Activated CD8-positive, alpha-beta memory T cell treated with anti-CD3 and anti-CD28 coated beads for 1 hour (primary cell): ENCODE measurements at places on chromosomes 3 and 15.

GRCh38 chr3:168024537-168024941 is 71.2 kb downstream of the GOLIM4 start:
- no peak for DNase-seq

DNA sequence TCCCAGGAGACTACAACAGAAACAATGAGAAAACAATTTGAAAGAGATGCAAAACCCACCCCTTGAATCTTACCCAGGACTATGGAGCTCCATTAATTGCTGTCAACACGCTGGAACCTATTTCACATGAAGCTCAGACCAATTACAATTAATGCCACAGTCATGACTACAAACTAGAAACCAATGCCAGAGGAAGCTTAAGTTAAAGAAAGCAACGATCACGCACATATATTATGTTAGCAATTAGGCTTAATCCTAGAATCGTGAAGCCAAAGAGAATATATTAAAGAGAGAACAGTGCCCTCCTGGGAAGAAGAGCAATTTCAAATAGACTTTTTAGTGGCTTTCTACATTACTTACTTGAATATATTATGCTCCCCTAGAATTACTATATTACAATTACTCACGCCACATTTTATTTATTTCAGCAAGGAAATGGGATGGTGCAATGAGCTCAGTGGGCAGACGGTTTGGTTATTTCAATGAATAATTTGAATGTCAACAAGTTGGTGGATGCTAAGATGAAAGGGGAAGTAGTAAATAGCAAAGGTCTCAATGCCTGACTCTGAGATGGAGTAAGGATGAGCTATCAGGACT is 125.5 kb downstream of the GREM1 start:
- no peak for DNase-seq

- no peak for DNase-seq
These were observed 43.4 kb downstream of the HLTF start for GRCh38 chr3:149042789-149043386.

DNA sequence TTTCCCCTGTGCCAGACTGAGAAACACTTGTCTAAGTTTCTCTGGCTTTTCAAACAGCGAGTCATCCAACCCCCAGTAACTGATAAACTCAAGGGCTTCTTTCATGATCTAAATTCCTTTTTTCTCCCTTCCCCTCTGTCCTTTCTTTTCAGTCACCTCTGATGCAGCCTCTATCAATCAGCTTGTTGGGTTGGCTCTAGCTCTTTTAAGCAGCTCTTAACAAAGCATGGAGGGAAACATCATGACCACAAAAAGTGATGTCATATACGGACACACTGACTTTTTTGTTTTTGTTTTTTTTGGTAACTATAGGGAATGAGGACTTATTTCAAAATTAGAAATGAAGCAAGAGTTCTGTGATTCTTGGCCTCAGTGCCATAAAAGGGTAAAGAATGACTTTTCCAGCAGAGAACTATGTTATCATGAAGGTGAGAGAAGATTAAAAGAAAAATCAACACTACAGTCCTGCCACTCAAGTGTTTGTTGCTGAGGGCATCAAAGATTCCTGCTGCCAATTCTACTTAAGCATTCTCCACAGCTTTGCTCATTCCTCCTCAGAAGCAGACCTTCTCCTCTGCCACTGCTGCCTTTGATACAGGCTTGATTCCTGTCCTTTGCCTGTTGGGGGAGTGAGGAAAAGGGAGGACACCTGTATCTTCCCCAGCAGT is 457.0 kb upstream of the ONECUT1 start:
- no peak for DNase-seq

DNA sequence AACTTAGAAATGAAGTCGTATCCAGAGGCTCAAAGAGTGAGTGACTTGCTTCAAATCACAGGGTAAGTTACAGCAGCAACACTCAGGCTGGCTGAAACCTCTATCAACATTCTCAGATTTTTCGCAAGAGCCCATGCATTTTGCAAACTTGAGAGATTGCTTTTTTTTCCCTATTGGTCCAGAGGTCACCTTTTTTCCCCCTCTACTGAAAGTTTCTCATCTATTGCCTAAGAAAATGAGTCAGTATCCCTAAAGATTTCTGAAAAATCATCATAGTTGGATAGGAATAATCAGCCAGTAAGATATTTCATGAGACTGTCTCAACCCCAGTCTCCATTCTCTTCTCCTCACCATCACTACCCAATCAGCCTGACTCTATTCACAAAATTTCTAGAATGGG is 410.6 kb downstream of the FOXP1 start:
- DNase-seq = no peak

- no peak for DNase-seq
These were observed 738.7 kb downstream of the MCTP2 start for GRCh38 chr15:94970096-94970495.

- DNase-seq = no peak
These were observed 9.5 kb upstream of the SEMA7A start for GRCh38 chr15:74443100-74443909.

DNA sequence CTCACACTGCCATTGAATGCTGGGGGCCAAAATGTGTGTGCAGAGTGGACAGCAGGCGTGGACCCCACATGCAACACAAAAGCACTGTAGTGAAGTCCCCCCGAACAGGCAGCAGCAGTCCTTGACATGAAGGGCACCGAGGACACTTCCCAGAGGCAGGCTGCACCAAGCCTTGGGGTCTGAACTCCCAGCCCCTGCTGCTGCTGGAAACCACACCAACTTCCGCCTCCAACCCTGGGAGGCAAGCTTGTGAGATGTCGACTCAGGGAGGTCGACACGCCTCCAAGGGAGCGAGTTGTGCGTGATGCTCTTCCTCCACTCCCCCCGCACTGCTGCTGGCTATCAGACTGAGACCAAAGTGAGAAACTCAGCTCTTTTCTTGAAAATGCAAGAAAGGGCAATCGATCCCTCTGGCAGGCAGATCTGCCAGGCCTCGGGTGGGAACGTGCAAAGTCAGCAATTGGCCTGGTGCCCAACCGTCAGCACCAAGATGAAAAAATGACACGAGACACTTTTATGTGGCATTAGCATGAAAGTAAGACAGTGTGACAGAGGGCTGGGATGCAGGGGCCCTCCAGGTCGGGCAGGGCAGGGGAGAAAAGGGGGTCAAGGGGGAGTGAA is 43.6 kb downstream of the WHAMM start:
- no peak for DNase-seq

DNA sequence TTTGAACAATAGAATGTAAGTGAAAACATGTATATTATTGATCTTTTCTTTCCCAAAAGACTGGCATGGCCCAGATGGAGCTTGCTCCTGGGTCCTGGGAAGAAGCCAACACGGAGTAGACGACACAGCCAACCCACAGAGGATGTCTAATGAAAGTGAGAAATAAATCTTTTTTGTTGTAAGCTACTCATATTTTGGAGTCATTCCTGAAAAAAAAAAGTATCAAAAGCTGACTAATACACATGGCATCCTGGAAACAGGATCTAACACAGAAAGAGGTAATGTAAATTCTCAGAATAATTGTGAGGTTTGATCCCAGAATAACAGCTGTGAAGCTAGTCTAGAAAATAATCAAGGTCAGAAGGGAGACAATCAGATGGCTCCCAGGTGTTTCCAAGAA is 12.6 kb upstream of the FRMD5 start:
- no peak for DNase-seq

GRCh38 chr3:190077395-190078045 is 43.2 kb downstream of the P3H2 start:
- DNase-seq = no peak

DNA sequence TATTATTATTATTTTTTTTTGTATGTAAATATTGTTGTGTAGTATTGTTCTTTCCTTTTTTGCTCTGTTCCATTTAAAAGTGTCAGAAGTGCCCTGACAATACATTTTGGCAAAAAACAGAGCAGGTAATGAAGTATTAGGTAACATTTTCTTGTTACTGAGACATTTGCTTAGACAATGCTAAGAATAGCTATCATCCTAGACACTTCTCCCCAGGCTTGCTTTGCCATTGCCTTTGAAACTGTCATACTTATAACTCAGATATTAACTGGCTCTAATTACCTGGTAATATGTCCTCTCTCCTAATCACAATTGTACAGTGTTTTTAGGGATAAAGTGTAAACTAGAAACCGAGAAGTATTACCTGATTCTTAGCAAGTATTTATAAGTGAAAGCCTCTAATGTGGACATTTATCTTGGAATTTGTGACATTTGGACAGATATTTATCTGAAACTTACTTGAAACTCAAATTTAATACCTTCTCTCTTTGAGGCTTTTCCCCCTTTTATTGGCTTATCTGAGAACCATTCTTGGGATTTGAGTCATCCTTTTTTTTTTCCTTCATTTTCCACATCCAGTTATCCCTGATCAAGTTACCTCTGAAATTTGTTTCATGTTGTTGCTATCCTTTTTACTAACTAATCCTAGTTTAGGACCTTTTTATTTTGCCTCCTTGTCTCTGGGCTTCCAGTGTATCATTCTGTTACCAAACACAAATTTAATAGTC is 13.1 kb downstream of the ARIH1 start:
- DNase-seq = no peak

- no peak for DNase-seq
These were observed 25.8 kb downstream of the AQR start for GRCh38 chr15:34943711-34944110.

- no peak for DNase-seq
These were observed 238.2 kb upstream of the HES1 start for GRCh38 chr3:193897731-193898180.

DNA sequence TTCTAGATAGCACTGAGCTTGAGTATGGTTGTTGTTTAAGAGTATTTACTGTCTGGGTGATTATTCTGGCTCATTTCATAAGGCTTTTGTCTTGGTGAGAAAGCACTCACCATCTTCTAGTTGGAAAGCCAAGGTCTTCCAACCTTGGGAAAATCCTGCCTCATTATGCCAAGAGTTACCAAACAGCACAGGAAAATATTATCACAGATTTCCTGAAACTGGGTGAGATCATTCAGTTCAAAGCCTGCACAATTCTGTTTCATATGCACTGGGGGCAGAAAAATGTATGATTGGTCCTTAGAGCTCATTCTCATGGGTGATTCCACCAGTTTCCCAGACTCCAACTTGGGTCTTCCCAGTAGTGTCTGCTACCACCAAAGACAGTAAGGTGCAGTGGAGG is 291.8 kb downstream of the RORA start:
- DNase-seq = no peak

- no peak for DNase-seq
These were observed 81.5 kb downstream of the DIPK2A start for GRCh38 chr3:144053121-144053520.

DNA sequence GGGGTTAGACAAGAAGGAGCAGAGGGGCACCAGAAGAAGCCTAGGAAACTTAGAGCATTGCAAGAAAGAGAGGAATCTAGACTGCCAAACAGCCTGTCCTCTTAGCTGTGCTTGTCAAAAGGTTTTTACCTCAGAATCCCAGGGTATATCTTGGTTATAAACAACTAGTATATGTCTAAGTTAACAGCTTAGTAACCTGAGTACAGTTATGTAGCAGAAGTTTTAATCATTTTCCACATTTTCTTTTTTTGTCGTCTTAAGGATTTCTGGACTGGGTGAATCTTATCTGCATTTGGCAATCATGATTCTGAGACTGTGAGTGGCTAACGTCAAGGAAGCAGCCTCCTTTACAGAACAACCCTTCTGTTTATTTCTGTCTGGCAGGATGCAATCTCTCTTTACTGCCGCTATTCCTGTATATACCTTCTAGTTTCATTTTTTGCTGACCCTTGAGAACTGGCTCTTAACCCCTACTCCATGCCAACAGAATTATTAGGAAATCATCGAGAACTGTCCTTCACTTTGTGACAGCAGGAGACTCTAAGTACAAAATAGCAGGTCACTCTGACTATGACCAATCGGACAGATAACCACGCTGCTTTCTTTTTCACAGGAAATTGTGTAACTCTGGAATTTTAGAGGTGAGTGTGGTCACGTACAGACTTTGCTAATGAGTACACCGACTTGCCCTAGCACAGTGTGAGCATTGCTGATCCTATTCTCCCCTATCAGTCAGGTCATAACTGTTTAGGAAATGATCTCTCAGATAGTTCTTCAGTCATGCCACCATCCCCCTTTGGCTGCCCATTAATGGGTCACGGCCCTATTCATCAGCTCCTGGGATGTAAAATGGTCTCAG is 3.3 kb upstream of the CP start:
- no peak for DNase-seq

DNA sequence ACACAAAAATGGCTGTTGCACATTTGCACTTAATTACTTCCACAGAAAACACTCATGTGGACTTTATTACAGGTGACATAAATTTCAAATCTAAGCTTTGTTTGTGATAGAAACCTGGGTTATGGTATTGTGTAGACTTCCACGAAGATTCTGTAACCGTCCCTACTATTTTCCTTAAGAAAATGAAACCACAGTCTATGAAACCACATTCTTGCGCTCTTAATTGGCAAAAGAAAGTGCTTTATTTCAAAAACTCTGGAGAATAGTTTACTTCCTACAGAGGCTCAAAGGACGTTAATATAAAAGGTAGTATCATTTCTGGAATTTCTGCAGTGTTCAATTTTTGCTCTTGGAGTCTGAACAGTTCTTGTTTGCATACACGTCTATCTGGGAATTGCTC is 123.4 kb downstream of the TIGIT start:
- no peak for DNase-seq

- no peak for DNase-seq
These were observed 26.1 kb downstream of the LSM3 start for GRCh38 chr3:14204515-14205284.

DNA sequence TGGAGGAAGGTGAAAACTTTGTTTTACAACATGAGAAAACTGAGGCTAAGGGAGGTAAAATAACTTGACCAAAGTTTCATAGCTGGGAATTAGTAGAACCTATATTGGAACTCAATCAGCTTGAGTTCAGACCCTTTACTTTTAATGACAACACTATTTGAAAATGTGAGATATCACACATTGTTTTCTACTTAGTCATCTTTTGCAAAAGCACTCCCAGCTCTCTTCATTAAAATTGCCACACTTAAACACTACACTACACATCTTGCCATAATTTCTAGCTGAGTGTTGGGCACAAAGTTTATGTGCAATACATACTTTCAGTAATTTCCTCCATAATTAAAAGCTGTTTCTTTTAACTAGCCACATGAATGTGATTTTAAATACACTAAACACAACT is 230.4 kb upstream of the DCBLD2 start:
- no peak for DNase-seq

DNA sequence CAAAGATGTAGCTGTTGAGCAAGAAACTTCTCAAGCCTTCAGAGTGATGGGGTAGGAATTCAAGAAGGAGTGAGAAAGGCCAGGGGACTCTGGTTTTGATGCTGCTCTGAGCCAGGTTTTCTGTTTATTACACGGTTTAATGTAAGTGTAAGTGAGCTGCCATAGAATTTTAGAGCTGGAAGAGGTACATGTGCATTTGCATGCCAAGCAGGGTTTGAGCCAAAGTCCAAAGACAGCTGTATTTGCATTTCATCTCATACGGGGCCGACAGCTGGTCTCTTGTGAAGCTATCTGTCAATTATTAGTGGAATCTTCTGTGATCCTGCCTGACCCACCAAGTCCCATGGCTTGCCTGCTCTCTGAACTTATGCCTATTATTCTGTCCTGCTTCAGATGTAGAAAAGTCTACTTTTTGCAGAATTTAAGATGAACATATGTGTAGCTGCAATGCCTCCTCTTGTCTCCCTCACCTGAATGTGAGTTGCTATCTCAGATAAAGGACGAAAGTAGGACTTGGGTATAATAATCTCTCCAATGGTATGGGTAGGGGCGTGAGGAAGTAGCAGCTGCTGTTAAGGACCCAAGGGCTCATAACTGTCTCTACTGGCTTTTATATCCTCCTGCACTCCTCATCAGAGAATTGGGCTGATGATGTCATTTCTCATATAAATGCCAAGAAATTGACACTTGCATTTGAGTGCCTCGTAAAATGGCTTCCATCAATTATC is 160.0 kb downstream of the SQOR start:
- no peak for DNase-seq

GRCh38 chr3:42493126-42493797 is 9.2 kb upstream of the VIPR1 start:
- no peak for DNase-seq

GRCh38 chr3:183563536-183563874 is 8.0 kb upstream of the KLHL6 start:
- DNase-seq = no peak
